Stimulated activated memory B cell treated with anti-CD40 and anti-IgM and Interleukin-4, amounts not matched to agents 10 μg/mL and 1 μg/mL and 100 μg/mL, for 72 hours (primary cell): ENCODE measurements at places on chromosomes 4 and X.

DNA sequence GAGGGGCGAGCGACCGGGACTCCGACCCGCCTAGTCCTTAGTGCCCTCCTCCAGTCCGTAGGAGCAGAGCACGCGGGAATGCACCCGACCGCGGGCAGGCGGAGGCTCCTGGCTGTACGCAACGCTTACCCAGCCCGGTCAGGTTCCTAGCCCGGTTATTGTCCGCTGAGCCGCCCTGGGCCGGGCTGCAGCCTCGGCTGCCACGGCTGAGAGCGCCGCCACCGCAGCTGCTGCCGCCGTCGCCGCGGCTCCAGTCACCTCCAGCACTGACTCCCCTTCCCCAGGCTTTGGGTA is at the start of gene AMER1:
AMER1 (minus strand) TSS at position 268 of the 294 bp plus-strand sequence. CDS start 12,422 bp downstream, outside the sequence.
- peak; percentile 69 for ATAC-seq

DNA sequence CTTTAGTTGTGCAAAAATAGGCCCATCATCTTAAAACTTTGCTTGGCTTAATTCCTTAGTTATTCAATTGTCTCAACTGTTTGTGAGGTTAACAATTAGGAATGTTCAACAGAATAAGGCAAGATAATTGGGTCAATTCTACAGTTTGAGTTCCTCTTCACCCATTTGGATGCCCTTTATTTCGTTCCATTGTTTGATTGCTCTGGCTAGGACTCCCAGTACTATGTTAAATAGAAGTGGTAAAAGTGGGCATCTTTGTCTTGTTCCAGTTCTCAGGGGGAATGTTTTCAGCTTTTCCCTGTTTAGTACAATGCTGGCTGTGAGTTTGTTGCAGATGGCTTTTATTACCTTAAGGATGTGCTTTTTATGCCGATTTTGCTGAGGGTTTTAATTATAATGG is 761.5 kb upstream of the GRIA3 start:
- no peak for ATAC-seq

GRCh38 chrX:13827298-13828090 is 10.6 kb upstream of the GPM6B start:
- ATAC-seq, result no peak

DNA sequence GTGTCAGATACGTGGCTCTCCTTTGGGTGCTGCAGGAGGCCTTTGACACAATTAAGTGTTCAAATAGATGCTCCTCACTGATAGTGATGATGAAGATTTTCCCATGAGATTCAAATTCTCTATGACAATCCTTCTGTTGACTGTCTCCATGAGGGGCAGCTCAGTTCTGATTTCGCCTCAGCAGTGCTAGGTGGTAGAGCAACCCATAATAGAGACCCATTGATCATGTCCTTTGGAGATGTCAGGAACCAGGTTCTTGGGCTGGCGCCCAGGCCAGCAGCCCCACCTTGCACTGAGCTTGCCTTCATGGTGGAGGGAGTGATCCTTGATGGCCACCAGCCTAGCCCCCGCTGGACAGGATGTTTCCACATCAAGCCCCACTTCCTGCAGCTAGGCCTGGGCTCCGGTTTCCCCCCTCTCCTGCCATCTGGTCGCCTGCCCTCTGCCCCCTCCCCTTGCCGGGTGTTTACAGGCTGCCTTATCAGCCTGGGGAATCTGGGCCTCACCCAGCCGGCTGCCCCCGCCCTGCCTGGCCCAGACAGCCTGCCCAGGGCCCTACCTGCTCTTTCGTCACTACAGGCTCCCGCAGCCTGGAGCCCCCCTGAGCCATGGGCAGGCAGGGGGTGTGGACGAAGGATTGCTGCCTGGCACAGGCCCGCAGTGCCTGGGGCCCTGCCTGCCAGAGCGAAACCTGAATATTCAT is 12.6 kb downstream of the ELF4 start:
- no peak for ATAC-seq

DNA sequence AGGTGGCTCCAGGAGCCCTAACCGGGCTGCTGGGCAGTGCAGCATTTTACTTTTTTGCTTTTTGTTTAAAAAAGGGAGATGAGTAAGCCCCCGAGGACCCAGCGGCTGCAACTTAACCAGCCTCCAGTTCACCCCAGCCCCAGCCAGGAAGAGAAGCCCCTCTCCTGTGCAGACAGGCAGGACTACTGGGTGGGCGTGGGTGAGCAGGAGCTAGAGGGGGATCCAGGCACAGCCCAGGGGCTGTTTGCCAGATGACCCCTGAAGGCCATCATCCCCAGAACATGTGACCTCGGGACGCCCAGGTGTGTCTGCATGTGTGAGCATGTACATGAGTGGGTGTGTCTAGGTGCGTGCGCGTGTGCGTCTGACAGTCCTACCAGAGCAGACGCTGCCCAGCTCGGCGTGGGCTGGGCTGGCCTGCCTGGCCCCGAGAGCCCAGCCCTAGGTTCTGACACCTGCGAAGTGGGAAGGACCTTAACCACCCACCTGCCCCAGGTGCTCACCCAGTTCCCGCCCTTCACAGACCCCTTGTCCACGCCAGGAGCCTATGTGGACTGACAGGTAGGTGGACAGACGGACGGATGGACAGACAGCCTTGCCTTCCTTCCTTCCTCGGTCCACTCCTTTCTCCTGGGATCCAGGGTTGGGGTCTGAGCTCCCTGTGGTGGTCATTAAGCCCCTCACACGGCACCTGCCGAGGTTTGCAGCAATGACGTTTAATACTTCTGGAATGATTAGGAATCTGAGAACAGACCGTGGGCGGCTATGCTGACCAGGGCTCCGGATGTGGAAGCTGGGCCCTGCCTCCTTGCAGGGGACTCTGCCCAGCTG is 7.8 kb upstream of the HAUS3 start:
- ATAC-seq, result no peak

GRCh38 chr4:26362745-26363439 is 42.1 kb downstream of the RBPJ start:
- no peak for ATAC-seq

- peak; percentile 50 for ATAC-seq
These were observed 69.0 kb downstream of the SLC16A2 start for GRCh38 chrX:74490247-74490646.

DNA sequence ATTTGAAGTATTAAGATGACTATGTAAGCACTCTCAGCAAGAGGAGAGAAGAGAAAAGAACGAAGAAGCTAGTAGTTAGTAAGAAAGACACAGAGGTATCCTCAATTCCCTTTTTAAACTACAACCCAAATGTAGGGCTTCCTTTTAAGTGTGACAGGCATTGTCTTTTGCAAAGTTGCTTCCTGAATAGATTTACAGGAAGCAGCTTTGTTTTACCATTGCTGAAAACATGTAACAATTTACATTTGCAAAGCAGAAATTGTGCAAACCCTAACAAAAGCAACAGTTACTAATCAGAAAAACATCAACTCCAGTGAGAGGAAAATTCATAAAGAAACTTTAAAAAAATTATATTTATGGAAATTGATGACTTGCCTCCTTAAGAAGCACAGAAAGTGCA is 96.4 kb downstream of the FAM13A start:
- ATAC-seq, result no peak

GRCh38 chrX:153662266-153662665 is 11.3 kb downstream of the PNCK start:
- no peak for ATAC-seq

GRCh38 chr4:78166622-78167021 is 109.5 kb downstream of the FRAS1 start:
- no peak for ATAC-seq

DNA sequence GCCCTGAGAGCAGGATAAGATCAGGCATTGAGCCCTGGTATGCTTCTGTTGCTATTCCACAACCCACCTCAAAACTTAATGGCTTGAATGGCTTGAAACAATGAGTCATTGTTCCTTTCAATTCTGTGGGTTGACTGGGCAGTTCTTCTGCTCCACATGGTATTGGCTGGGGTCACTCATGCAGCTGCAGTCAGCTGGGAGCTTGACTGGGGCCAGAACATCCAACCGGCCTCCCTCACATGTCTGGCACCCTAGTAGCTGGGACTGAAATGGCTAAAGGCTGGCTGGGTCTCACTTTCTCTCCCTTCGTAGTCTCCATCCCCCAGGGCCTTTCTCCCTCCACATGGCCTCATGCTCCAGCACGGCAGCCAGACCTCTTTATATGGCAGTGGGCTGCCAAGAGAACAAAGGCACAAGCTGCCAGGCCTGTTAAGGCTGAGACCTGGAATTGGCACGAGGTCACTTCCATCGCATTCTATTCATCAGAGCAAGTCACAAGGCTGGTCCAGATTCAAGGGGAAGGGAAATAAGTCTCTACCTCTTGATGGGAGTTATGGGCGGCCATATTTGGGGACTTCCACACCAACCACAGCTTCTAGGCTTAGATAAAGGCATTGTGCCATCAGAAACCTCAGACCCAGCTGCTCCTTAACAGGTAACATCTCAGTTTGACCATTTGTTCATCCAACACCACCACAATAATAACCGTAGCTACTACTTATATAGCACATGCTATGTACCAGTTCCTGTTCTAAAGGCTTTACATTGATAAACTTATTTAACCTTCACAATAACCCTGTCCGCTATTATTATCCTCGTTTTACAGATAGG is 159.7 kb upstream of the ATP6AP2 start:
- no peak for ATAC-seq

- ATAC-seq, result no peak
These were observed 78.9 kb downstream of the NDST3 start for GRCh38 chr4:118113220-118113619.

DNA sequence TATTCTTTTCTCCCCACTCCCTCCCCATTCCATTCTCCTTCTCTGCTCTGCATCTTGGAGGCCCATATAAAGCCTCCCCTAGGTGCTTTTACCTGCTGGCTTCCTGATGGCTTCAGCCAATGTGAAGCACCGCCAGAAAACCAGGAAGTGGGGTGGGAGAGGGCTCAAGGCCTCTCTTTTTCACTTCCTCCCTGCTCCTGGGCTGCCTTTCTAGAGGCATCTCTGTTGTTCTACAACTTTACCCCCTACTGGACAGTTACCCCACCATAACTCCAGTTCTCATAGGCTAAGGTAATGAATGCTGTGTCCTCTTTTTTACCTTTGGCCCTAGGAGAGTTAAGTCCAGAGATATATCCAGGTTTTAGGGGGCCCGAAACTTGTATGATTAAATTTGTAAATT is 62.4 kb upstream of the PPARGC1A start:
- ATAC-seq, result no peak

GRCh38 chr4:113844369-113844768 is 82.8 kb upstream of the CAMK2D start:
- ATAC-seq, result no peak

GRCh38 chr4:125624951-125625350 is 310.2 kb downstream of the FAT4 start:
- no peak for ATAC-seq

GRCh38 chr4:54315561-54316538 is 86.8 kb downstream of the PDGFRA start:
- ATAC-seq, result peak; percentile 95

GRCh38 chr4:18691431-18692200 is 670.1 kb upstream of the LCORL start:
- peak; percentile 41 for ATAC-seq

DNA sequence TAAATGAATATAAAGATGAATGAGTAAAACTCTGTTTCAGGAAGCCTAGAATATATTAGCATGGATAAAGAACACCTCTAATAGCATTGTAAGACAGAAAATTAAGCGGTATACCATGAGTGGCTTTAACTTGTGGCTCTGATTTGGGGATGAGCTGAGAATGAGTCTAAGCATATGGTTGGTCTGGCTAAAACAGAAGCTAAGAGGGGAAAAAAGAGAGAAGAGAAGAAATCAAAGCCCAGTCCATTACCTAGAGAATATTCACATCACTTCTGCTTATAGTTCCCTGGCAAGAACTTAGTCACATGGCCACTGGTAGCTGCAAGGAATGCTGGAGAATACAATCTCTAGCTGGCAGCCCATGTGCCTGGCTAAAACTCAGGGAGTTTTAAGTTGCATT is 414.5 kb downstream of the PRDM5 start:
- ATAC-seq, result no peak

GRCh38 chrX:44234116-44234515 is 109.4 kb downstream of the EFHC2 start:
- ATAC-seq, result no peak
